ENCODE measurements at places on chromosomes 12 and 14. TPM values are rescaled to one million over a fixed set of nuclear protein-coding genes. Genes with fewer than 3 reads are reported as not detected.

Gene SAMD4A
- total RNA-seq, result 6.9 TPM

Gene AICDA
- total RNA-seq, result not detected

Gene EVL
- total RNA-seq, result 15.1 TPM

Gene FGF23
- total RNA-seq, result not detected

Gene WIF1
- total RNA-seq, result not detected

Gene APOF
- 3.3 TPM for total RNA-seq

Gene KRT78
- not detected for total RNA-seq

Gene AQP6
- 0.51 TPM for total RNA-seq

Gene VRTN
- not detected for total RNA-seq

Gene ADCY4
- total RNA-seq, result not detected

Gene FGD6
- 5.3 TPM for total RNA-seq
